ENCODE measurements at places on chromosomes 11 and 22.

- DNase-seq: peak; percentile 92
Observed at GRCh38 chr11:111422494-111423249, 43.6 kb upstream of the POU2AF1 start.

- DNase-seq: no peak
Observed at GRCh38 chr11:65672180-65672860, 9.6 kb upstream of the RELA start.

DNA sequence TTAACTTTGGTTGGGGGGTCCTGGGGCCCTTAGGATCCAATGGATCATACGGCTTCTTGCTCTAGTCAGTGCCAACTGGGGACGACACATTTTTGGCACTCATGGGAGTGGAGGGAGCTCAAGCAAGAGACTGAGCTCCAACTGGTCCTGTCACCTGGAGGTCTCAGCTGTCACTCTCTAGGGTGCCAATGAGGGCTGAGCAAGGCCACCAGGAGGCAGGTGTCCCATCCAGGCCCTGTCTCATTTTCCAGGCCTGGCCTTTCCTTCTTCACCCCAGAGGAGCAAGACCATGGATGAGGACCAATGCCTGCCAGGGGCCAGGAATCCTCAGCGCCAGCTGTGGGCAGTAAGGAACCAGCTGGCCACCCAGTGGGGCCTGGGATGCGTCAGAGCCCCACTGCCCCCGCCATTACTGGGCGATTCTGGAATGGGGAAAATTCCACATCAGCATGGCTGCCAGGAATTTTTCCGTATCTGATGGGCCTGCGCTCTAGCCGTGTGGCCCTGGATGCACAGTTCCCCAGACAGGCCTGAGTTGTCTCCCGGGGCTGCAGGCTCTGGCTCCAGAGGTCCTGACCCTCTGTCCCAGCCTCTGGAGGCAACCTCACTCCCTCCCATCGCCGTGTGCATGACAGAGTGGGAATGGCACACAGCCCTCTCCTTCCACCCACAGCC, 669 bp upstream of the GAL3ST1 start:
- no peak for DNase-seq

- peak; percentile 19 for DNase-seq
Observed at GRCh38 chr11:20754933-20755332, 85.5 kb downstream of the NELL1 start.

DNA sequence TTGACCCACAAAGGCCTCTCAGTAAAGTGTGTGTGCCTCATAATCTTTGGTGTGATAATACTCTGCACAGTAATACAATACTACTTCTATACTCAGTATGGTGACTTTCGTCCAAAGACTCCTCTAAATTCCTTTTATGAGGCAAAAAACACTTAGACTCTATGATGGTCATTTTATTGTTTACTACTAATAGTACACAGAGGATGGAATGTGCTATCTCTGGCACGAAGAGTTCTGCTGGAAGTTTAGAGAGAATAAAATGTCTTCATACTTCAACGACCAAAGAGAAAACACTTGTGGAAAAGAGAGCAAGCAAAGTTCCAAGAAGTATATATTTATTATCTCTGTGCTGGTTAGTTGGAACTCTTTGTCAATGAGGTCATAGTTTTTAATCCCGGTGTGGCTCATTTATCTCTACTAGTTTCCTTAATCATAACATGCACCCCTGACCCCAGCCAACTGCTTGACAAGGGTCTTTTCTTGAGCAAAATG, 7.5 kb upstream of the CSTF3 start:
- no peak for DNase-seq

DNA sequence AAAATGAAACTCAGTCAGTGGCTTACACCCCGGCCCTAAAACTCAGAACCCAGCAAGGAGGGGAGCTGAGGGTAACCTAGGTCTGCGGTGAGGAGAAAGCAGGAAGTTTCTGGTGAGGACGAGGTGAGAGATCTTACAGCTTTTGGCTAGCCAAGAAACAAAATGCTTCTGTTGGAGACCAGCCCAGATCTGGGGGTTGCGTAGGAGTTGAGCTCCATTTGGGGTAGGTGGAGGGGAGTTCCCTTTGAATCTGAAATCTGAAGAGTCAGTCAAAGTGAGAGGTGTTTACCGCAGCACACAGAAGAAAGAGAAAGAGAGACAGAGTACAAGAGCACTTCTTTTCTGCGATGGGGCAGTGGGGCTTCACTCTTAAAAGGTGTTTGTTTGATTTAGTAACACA, 29.6 kb downstream of the EHF start:
- no peak for DNase-seq

GRCh38 chr22:40637183-40638150, 948 bp upstream of the MRTFA start:
- no peak for DNase-seq

GRCh38 chr22:24176630-24177029, 4.7 kb upstream of the SUSD2 start:
- no peak for DNase-seq

DNA sequence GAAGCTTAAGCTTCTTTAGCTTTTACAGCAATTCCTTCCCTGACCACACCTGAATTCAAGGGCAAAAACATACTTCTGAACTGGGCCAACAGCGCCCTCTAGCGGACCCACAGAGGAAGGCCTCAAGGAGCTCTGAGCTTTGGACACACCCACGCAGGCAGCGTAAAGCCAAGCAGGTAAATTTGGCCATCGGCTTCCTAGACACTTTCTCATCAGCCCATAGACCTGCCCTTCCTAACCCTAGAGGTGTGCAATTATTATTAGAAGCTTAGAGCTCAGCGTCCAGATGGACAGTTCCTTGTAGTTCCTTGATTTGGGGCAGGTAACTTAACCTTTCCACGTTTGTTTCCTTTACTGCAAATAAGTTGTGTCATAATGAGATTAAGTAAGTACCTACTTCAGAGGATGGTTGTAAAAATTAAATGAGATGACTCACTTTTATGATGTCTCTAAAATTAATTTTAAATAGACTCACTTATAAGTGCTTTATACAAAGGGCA, 25.7 kb upstream of the HMGXB4 start:
- DNase-seq: peak; percentile 74

DNA sequence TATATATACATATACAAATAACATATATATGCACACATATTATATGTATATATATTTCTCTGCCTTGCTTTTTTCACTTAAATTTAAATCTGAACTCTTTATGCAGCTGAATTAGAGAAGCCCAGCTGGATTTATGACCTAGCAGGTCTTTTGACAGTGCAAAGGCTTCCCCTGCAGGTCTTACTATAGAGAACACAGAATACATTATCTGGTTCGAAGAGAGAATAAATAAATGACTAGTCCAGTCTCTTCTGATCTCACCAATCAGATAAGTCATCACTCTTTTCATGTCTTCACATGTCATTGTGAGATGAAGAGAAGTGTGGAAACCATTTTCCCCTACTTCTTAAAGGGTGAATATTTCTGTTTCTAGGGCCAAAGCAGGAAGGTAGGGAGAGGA, 58.2 kb downstream of the OR10A6 start:
- DNase-seq: no peak

GRCh38 chr11:66068923-66069714, 953 bp upstream of the PACS1 start:
- DNase-seq: no peak

DNA sequence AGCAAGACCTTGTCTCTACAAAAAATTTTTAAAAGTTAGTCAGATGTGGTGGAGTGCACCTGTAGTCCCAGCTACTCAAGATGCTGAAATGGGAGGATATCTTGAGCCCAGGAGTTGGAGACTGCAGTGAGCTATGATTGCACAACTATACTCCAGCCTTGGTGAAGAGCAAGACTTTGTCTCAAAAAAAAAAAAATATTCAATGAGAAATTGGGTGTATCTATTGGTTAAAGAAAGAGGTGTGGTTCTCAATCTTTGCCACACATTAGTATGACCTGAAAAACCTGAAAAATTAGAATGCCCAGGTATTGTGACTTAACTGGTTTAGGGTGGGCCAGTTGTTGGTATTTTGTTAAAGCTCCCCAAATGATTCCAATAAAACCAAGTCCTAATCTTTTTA, 32.4 kb downstream of the MTNR1B start:
- DNase-seq: no peak

DNA sequence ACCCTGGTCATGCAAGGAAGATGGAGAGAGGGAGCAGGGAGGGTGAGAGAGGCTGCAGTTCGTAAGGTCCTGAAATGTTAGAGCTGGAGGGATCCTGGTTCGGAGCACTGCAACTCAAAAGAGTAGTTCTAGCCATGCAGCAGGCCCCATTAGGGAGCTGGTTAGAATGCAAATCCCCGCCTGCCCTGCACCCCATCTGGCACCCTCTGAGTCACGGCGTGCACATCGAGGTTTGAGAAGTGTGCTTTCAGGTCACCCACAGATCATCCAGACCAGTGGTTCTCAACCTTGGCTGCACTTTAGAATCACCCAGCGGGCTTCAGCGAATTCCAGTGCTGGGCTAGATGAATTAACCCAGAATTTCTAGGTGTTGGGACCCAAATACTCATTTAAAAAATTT, 48.2 kb downstream of the ST3GAL4 start:
- DNase-seq: no peak

Measured in NCI-H2081 (cell line).